ENCODE measurements at places on chromosomes 1 and 21. TPM values are rescaled to one million over a fixed set of nuclear protein-coding genes. Genes with fewer than 3 reads are reported as not detected.

DNA sequence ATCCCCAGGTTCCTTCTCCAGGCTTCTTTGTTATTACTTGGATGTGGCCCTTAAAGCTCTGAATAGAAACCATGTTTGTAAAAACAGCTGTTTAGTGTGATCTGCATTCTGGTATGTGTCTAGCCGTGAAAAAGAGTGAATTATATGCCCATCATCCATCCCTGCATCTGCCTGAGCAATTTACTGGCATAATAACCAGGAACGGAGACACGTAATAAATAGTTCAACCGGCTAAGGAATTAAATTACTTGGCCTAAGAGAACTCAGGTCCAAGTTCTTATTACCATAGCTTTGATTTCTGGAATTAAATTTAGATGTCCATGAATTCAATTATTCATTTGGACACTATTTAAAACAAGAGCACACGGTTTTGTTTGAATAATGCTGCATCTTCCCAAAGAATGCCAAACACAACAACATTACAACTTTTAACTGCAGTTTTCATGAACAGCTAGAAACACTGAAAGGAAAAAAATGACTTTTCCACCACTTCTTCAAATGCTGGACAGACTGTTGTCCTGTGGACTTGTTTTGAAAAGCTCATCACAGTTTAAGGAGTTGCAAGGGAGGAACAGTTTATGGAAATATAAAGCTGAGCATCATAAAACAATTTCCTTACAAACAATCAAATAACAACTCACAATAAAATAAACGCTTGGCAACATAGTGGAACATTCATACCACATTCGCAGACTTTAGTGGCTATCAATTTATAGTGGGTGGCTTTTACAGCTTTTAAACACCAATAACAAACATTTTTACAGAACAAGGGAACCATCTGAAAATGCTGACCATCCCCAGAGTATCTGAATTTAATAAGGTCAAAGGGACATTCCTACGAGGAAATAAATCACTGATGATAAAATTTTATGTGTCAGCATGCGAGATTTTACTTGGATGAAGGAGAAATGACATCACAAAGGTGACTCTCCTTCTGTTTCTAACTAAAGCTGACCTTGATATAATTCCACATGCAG, 144.7 kb downstream of the APP start:
- no peak overlapping the region for H3K4me3 ChIP-seq
- DNase-seq = no peak
- H3K27me3 ChIP-seq = no peaks in the 10 kb centered on the region
- peaks cover 65% of the 10 kb centered on the region for H3K4me1 ChIP-seq
- H3K27ac ChIP-seq = peak overlapping the region; percentile 51

GRCh38 chr1:154463512-154463990, 38.5 kb upstream of the TDRD10 start:
- no peaks in the 10 kb centered on the region for H3K36me3 ChIP-seq
- H3K27ac ChIP-seq = no peak overlapping the region
- H3K27me3 ChIP-seq = no peaks in the 10 kb centered on the region

GRCh38 chr1:32981003-32981901, 16.6 kb upstream of the RNF19B start:
- peaks cover 11% of the 10 kb centered on the region for H3K27me3 ChIP-seq
- H3K4me1 ChIP-seq = peaks cover 61% of the 10 kb centered on the region
- no peak overlapping the region for H3K4me3 ChIP-seq
- peak overlapping the region; percentile 66 for H3K27ac ChIP-seq

DNA sequence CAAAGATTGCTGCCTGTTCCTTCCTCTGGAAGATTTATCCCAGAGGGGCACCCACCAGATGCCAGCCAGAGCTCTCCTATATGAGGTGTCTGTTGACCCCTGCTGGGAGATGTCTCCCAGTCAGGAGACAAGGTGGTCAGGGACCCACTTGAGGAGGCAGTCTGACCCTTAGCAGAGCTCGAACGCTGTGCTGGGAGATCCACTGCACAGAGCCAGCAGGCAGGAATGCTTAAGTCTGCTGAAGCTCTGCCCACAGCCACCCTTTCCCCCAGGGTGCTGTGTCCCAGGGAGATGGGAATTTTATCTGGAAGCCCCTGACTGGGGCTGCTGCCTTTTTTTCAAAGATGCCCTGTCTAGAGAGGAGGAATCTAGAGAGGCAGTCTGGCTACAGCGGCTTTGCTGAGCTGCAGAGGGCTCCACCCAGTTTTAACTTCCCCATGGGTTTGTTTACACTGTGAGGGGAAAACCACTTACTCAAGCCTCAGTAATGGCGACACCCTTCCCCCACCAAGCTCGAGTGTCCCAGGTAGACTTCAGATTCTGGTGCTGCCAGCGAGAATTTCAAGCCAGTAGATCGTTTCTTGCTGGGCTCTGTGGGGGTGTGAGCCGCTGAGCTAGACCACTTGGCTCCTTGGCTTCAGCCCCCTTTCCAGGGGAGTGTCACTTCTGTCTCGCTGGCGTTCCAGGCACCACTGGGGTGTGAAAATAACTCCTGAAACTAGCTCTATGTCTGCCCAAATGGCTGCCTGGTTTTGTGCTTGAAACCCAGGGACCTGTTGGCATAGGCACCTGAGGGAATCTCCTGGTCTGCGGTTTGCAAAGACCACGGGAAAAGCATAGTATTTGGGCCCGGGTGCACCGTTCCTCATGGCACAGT, 51.1 kb upstream of the PDC start:
- H3K27me3 ChIP-seq = no peaks in the 10 kb centered on the region
- H3K4me1 ChIP-seq = peaks cover 14% of the 10 kb centered on the region
- peaks cover under 1% of the 10 kb centered on the region for H3K36me3 ChIP-seq
- no peak overlapping the region for H3K4me3 ChIP-seq
- H3K27ac ChIP-seq = no peak overlapping the region
- DNase-seq = no peak

- peaks cover 31% of the 10 kb centered on the region for H3K36me3 ChIP-seq
- H3K27ac ChIP-seq = peak overlapping the region; percentile 78
- no peak overlapping the region for H3K4me3 ChIP-seq
- H3K27me3 ChIP-seq = peaks cover 9% of the 10 kb centered on the region
- DNase-seq = no peak
These were observed 41.5 kb downstream of the LRRC3 start for GRCh38 chr21:44496564-44497550.

DNA sequence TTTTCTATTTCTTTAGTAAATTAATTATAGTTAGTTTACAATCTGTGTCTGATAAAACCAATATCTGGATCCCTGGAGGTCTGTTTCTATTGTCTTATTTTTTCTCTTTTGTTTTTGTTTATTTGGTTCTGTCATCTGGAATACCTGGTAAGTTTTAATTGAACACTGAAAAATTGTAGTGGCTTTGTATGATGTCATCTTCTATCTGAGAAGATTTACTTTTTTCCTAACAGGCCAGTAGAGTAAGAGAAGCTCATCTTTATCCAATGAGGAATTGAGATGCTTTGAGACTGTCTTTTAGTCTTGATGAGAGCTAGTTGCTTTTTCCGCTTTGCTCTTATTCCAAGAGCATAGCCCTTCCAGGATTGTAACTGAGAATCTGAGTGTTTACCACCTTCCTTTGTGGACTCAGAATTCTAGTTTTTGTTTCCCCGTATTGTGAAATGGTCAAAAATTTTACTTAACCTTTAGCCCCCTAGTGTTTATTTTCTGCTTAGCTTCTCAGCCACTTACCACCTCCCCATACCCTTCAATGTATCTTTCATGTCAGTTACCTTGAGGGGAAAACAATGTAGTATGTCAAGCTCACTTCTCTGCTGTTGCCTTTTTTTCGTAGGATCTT, 25.0 kb downstream of the PTGFRN start:
- H3K27ac ChIP-seq = peak overlapping the region; percentile 12
- H3K4me3 ChIP-seq = no peak overlapping the region
- H3K4me1 ChIP-seq = peaks cover 31% of the 10 kb centered on the region

DNA sequence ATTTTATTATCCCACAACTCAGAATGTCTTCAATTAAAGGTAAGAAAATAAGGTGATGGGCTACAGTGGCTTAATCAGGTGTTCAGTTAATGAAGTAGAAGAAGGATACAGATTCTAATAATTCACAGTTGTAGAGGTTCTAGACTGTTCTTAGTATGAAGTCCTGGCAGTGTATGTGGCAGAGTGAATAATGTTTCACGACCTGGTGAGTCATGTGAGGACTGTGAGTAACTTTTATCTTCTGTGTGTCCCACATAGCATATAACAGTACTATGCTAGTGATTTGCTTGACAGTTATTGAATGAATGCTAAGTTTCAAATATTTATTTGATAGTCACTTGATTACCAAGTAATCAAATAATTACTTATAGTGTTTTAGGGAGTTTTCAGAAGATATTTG, 20.0 kb downstream of the SLC16A4 start:
- no peaks in the 10 kb centered on the region for H3K4me1 ChIP-seq
- H3K4me3 ChIP-seq = no peak overlapping the region
- peaks cover 14% of the 10 kb centered on the region for H3K36me3 ChIP-seq
- H3K27me3 ChIP-seq = no peaks in the 10 kb centered on the region
- no peak overlapping the region for H3K27ac ChIP-seq

DNA sequence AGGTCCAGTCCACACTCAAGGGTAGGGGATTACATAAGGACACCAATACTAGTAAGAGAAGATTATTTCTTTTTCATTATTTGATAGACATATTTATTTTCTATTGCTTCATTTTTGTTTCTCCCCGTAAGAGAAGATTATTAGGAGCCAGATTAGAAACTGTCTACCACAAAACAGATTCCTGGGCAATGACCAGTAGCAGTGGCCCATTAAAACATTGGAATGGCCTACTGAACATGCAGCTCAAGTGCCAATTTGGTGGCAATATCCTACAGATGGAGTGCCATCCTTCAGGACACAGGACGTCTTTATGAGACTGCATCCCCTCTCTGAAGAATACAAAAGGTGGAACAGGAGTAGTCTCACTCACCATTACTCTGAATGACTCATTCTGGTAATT, 34.0 kb upstream of the ARHGAP29 start:
- H3K27me3 ChIP-seq = peaks cover 42% of the 10 kb centered on the region
- no peak overlapping the region for H3K27ac ChIP-seq
- no peak overlapping the region for H3K4me3 ChIP-seq
- no peaks in the 10 kb centered on the region for H3K36me3 ChIP-seq
- no peak for DNase-seq

DNA sequence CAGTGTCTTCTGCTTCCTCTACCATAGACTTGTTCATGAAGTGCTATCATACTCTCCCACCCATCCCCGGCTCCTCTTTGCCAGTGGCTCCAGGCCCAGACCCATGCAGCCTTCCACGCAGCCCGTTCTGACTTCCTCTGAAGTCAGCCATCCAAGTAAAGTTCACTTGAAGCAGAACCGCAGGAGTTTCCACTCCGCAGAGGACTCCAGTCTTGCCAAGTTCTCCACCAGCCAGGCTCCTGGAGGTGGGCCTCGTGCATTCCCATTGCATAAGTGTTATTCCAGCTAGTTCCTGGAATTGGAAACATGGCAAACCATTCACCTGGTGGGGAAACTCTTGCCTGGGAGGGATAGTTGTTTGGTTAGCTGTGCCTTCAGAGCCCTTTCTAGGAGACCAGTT, 185.1 kb downstream of the PLPP3 start:
- H3K36me3 ChIP-seq = no peaks in the 10 kb centered on the region
- no peak overlapping the region for H3K27ac ChIP-seq
- DNase-seq = no peak
- no peak overlapping the region for H3K4me3 ChIP-seq
- no peaks in the 10 kb centered on the region for H3K27me3 ChIP-seq
- H3K4me1 ChIP-seq = peaks cover 25% of the 10 kb centered on the region

GRCh38 chr1:78303620-78304019, 187.2 kb upstream of the PTGFR start:
- H3K4me3 ChIP-seq = no peak overlapping the region
- H3K4me1 ChIP-seq = peaks cover 9% of the 10 kb centered on the region
- H3K27me3 ChIP-seq = peaks cover 3% of the 10 kb centered on the region
- H3K27ac ChIP-seq = no peak overlapping the region
- no peak for DNase-seq

- no peak overlapping the region for H3K27ac ChIP-seq
- H3K4me3 ChIP-seq = no peak overlapping the region
- no peaks in the 10 kb centered on the region for H3K36me3 ChIP-seq
These were observed 2.2 kb downstream of the WNT4 start for GRCh38 chr1:22140694-22141093.

GRCh38 chr1:156865258-156865657, 4.6 kb downstream of the NTRK1 start:
- H3K27ac ChIP-seq = no peak overlapping the region
- peaks cover 66% of the 10 kb centered on the region for H3K27me3 ChIP-seq
- H3K4me1 ChIP-seq = peaks cover 19% of the 10 kb centered on the region
- H3K36me3 ChIP-seq = no peaks in the 10 kb centered on the region
- H3K4me3 ChIP-seq = no peak overlapping the region

- H3K4me3 ChIP-seq = no peak overlapping the region
- H3K27me3 ChIP-seq = no peaks in the 10 kb centered on the region
- DNase-seq = no peak
- H3K36me3 ChIP-seq = no peaks in the 10 kb centered on the region
These were observed 4.6 kb downstream of the AGTRAP start for GRCh38 chr1:11740258-11741192.

DNA sequence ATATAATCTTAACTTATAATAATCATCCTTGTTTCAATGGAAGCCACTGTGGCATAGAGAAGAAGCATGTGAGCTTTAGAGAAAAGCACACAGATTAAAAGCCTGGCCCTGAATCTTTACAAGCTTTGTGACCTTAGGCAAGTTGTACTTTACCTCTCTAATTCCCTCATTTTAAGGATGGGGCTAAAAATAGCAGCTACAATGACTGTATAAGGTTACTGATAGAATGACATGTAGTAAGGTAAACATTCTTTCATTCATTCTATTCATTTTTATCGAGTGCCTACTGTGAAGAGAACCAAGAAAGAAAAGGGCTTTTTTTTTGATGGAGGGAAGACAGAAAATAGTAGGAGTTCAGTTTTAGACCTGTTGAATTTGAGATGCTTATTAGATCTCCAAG, 25.6 kb downstream of the CDKN2C start:
- H3K4me3 ChIP-seq = no peak overlapping the region
- no peaks in the 10 kb centered on the region for H3K36me3 ChIP-seq
- no peaks in the 10 kb centered on the region for H3K4me1 ChIP-seq

Gene PAQR6
- 6.5 TPM for total RNA-seq

Gene ARMH1
- 0.78 TPM for total RNA-seq

Gene PRPF38B
- 42.8 TPM for total RNA-seq

Gene KRTAP22-2
- not detected for total RNA-seq

Gene GPR52
- 0.22 TPM for total RNA-seq

Gene OR6K3
- not detected for total RNA-seq
